Mammary microvascular endothelial cell (primary cell): ENCODE measurements at places on chromosomes 5 and 9. TPM values are rescaled to one million over a fixed set of nuclear protein-coding genes. Genes with fewer than 3 reads are reported as not detected.

Gene WDR5
- 28.7 and 30.4 TPM in 2 replicates for total RNA-seq

Gene LEAP2
- total RNA-seq: 0.39 TPM in 1 of 2 replicates, not detected in the other

Gene KIAA0825
- total RNA-seq: 0.74 and 2.5 TPM in 2 replicates

Gene ZNF483
- total RNA-seq: 0.47 and 0.69 TPM in 2 replicates

Gene PCDHGB3
- total RNA-seq: 0.67 and 1.4 TPM in 2 replicates

Gene NUTM2G
- not detected in 2 replicates for total RNA-seq

Gene GABRA6
- not detected in 2 replicates for total RNA-seq

Gene MED10
- 27.8 and 35.1 TPM in 2 replicates for total RNA-seq

Gene CNTNAP3
- total RNA-seq: 3.3 and 7.3 TPM in 2 replicates

Gene FCN1
- not detected in 2 replicates for total RNA-seq

Gene IFNB1
- total RNA-seq: 0.13 TPM in 1 of 2 replicates, not detected in the other

Gene SLC25A51
- 37.7 and 45.1 TPM in 2 replicates for total RNA-seq

Gene TXNDC8
- total RNA-seq: not detected in 2 replicates

Gene NTRK2
- total RNA-seq: not detected in 2 replicates

Gene IFNA21
- total RNA-seq: not detected in 2 replicates

Gene DCAF12
- 22.7 and 24.1 TPM in 2 replicates for total RNA-seq

Gene STPG3
- not detected in 2 replicates for total RNA-seq

Gene SLC9A3
- total RNA-seq: 4.0 and 4.2 TPM in 2 replicates

Gene FAM120AOS
- total RNA-seq: 26.4 and 29.5 TPM in 2 replicates

Gene SHROOM1
- 11.4 and 13.9 TPM in 2 replicates for total RNA-seq

Gene SLC36A2
- not detected in 2 replicates for total RNA-seq

Gene NEUROG1
- not detected in 2 replicates for total RNA-seq

Gene GPR21
- total RNA-seq: 0.25 TPM in 1 of 2 replicates, not detected in the other

Gene SPATA31C1
- total RNA-seq: not detected in 2 replicates

Gene SPINK1
- not detected in 2 replicates for total RNA-seq

Gene MYOT
- not detected in 2 replicates for total RNA-seq

Gene NOXA1
- 0.07 TPM in 1 of 2 replicates, not detected in the other for total RNA-seq

Gene ZNF354C
- 1.6 and 3.1 TPM in 2 replicates for total RNA-seq

Gene NADK2
- total RNA-seq: 11.5 and 12.5 TPM in 2 replicates

Gene SOX30
- 0.05 TPM in 1 of 2 replicates, not detected in the other for total RNA-seq

Gene PRRT1B
- not detected in 2 replicates for total RNA-seq

Gene KLF4
- 2.2 and 2.6 TPM in 2 replicates for total RNA-seq

Gene SLC25A46
- 50.0 and 51.4 TPM in 2 replicates for total RNA-seq

Gene ISL1
- not detected in 2 replicates for total RNA-seq

Gene ACOT12
- total RNA-seq: not detected in 2 replicates

Gene KCNMB1
- 0.30 TPM in 1 of 2 replicates, not detected in the other for total RNA-seq
